Stimulated activated CD8-positive, alpha-beta memory T cell treated with anti-CD3 and anti-CD28 coated beads, Interleukin-15, amount 100 ng/mL, for 24 hours (primary cell): ENCODE measurements at places on chromosomes 5 and 9.

GRCh38 chr9:14769230-14769571 is 46.7 kb upstream of the CER1 start:
- DNase-seq, result no peak

GRCh38 chr5:137280656-137281055 is 218.5 kb downstream of the SPOCK1 start:
- no peak for DNase-seq

DNA sequence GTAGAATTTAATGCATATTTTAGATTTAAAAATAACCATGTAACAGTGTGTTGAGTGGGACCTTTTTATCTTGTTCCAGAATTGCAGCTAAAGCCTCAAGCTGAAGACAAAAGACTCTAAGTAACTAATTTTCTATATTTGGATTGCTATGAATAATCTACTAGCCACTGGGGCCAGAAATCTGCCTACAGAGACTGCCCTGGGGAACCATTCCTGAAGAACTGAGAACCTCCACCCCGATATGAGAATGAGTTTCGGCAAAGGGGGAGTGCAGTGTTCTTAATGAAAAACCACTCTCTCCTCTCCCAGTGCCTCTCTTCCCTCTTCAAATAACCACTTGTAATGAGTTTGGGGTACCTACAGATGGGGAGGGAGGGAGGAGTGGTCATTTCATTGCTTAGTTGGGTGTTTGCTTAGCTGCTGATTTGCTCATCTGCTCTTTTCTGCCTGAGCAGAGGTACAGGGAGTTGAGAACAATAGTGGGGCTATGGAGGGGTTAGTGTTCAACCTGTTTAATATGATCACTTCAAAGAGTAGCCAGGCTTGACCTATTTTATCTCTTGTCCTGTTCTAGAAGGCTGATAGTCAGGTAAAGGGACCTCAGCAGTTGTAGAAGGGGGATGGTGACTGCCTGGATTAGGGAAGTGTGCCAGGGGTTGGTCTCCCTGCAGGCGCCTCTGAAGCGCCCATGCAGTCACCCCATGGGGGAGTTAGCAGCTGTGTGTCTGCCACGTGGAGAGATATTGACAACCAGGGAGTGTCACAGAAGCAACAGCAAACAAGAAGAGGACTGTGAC is 47.7 kb downstream of the ATG10 start:
- no peak for DNase-seq

- DNase-seq, result no peak
These were observed 36.6 kb upstream of the MYORG start for GRCh38 chr9:34413231-34413852.

DNA sequence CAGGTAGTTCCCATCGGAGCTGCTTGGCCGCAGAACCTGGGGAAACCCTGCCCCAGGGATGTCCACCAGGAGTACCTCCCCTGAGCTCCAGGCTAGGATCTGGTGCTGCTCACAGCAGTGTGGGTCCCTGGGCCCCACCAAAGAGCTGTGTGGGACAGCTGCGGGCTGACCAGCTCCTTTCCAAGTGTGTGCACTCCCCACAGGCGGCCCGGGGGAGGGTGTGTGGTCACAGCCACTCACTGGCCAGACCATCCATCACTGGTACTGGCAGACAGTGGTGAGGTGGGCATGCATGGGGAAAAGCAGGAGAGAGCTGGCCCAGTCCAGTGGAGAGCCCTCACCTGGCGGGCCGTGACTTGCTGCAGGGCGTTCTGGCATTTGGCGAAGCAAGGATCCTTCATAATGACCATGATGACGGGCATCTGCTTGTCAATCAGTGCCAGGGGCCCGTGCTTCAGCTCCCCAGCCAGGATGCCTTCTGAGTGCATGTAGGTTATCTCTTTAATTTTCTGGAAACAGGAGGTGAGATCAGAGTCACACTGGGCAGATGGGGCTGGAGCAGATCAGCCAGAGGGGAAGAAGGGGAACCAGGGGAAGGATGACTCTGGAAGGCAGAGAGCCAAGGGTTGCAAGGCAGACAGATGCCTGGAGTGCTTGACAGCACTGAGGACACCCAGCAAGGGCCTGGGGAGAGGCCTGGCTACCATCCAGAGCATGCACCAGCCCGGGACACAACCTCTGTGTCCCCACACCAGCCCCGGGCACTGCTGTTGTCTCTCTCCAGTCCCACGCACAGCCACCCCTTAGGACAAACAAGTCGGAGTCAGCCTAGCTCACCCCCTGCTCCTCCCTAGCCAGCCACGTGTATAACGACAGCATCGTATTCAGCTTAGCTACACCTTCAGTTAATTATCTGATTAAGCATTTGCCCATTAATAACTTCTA is 12.8 kb upstream of the MAPK9 start:
- no peak for DNase-seq

- no peak for DNase-seq
These were observed 34.4 kb downstream of the GSN start for GRCh38 chr9:121302341-121302740.

- no peak for DNase-seq
These were observed 65.4 kb upstream of the STK32A start for GRCh38 chr5:147169399-147169798.
